ENCODE measurements at places on chromosomes 6 and 20. TPM values are rescaled to one million over a fixed set of nuclear protein-coding genes. Genes with fewer than 3 reads are reported as not detected.

The SLC17A2 gene
- total RNA-seq, result not detected

The STK4 gene
- 22.9 TPM for total RNA-seq

The ANKRD66 gene
- total RNA-seq, result not detected

The MAP3K5 gene
- total RNA-seq, result 45.2 TPM

GRCh38 chr20:7094438-7094997, 327.0 kb downstream of the BMP2 start:
- DNase-seq, result peak; percentile 10

- DNase-seq, result peak; percentile 30
These were observed 198.9 kb downstream of the NKAIN2 start for GRCh38 chr6:124002377-124003081.

- peak; percentile 34 for DNase-seq
These were observed 72.9 kb downstream of the PSMB1 start for GRCh38 chr6:170480050-170480692.

GRCh38 chr6:128290221-128290620, 230.2 kb downstream of the PTPRK start:
- no peak for DNase-seq

DNA sequence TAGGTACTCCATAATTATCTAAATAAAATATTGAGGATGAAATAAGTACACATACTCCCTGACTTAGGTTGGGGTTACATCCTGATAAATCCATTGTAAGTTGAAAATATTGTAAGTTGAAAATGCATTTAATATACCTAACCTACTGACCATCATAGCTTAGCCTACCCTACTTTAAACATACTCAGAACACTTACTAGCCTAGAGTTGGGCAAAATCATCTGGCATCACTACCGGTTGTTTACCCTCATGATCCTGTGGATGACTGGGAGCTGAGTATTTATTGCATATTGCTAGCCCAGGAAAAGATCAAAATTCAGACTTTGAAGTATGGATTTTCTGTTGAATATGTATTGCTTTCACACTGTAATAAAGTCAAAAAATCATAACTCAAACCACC, 467.3 kb downstream of the C6orf118 start:
- DNase-seq, result no peak

GRCh38 chr6:41901882-41902519, 6.8 kb upstream of the USP49 start:
- DNase-seq, result peak; percentile 39

DNA sequence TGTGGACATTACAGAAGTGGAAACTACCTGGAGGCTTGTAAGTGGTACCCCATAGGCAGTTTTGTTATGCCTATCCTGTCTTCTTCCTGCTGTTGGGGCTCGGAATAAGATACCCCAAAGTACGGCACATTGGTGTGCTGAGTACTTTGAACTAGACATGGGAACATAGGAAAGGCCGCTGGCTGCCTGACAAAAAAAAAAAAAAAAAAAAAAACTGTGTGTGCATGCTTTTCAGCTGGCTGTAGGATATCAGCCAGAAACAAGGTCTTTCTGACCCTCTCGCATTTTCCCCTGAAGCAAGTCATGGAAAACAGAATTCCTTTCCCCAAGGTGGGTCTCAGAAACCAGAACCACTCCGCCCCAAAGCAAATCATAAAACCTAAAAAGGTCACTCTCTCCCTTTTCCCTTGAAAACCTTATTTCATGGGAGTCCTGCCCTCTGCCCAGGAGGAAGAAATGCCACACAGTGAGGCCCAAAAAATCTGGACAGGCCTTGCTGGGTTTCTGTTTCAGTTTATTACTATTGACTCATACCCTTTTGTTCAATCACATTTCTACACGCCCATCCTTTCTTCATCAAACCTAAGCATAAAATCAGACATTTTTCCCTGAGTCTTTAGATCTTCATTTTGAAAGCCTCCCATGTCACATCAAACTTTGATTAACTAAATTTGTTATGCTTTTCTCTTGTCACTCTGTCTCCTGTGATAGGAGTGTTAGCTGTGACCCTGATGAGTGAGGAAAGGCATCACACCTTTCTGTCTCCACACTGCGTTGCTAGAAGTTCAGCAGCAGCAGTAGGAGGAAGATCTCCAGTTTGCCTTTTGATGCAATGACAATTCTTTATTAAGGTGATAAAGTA, 17.2 kb downstream of the SLC2A12 start:
- DNase-seq, result no peak

- DNase-seq, result no peak
These were observed 31.8 kb downstream of the KCNK5 start for GRCh38 chr6:39197521-39197920.

DNA sequence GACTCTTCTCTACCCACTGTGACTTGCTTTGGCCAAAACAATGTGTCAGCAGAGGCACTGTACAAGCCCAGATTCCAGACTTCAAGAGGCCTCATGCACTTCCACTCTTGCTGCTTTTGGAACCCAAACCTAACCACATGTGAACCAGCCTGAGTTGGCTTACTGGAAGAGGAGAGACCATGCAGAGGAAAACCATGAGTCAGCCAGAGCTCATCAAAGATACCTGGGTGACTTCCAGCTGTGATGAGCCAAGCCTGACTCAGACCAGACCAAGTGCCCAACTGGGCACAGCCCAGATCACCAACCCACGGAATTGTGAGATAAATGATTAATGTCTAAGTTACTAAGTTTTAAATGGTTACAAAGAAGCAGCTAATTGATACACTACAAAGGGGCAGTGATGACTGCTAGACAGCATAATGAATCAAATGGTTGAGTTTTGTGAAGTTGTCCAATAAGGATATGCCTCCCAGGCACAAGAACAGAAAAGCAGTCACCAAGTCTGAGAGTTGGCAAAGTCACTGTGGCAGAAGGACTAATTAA, 16.2 kb upstream of the BEND6 start:
- DNase-seq, result peak; percentile 98

- no peak for DNase-seq
These were observed 23.4 kb upstream of the MCM3 start for GRCh38 chr6:52307900-52308372.

GRCh38 chr6:106156863-106157262, 70.7 kb downstream of the PRDM1 start:
- no peak for DNase-seq

DNA sequence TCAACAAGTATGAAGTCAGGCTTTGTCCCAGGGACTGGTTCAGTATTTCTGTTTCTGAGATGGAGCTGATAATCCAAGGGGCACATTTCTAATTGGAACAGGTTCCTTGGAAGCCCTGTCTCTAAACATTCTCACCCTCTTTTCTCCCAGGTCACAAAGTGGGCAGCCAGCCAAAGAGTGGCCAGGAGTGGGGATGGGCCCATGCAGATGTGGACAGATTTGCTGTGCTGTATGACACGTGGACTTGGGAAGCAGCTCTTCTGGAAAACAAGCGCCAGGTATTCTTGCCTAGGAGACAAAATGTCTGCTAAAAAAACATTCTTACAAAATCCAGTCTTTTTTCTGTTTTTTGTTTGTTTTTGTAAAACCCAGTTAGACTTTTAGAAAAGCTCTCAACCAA, 140.2 kb downstream of the CD164 start:
- no peak for DNase-seq

Data from fibroblast of lung (primary cell).